Brain pericyte (primary cell): ENCODE measurements at places on chromosomes 16 and 17.

DNA sequence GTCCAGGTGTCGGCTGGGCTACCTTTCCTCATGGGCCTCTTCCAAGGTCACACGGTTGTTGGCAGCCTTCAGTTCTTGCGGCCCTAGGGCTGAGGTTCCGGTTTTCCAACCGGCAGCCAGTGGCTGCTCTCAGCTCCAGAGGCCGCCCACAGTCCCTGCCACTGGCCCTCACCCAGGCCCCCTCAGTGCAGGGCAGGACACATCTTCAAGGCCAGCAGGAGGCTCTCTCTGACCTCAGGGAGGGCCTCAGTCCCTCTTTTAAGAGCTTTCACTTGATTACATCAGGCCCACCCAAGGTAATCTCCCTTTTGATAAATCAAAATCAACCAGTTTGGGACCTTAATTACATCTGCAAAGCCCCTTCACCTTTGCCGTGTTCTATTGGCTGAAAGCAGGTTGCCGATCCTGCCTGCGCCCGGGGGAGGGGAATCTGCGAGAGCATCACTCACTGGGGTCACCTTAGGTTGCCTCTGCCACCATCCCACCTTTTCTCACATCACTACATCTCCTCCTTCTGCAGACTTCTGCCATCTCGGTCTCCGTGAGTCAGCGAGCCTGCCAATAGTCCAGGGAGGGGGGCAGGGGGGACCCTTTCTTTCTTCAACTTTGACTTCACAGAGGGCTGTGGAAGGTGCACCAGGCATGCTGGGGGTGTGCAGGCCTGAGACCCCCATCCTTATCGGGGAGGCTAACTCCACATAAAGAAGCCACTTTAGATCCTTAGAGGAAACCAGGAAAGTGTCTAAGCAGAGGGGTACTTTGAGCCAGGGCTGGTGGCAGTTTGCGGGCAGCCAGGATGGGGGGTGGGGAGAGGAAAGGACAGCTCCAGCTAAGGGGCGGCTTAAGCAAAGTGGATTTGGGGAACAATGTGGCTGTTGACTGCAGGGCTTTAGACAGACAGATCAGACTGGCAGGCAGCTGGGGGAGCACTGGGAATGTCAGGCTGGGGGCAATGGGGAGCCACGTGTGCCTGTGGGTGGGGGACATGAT is 28.8 kb upstream of the NXPH3 start:
- DNase-seq: no peak

DNA sequence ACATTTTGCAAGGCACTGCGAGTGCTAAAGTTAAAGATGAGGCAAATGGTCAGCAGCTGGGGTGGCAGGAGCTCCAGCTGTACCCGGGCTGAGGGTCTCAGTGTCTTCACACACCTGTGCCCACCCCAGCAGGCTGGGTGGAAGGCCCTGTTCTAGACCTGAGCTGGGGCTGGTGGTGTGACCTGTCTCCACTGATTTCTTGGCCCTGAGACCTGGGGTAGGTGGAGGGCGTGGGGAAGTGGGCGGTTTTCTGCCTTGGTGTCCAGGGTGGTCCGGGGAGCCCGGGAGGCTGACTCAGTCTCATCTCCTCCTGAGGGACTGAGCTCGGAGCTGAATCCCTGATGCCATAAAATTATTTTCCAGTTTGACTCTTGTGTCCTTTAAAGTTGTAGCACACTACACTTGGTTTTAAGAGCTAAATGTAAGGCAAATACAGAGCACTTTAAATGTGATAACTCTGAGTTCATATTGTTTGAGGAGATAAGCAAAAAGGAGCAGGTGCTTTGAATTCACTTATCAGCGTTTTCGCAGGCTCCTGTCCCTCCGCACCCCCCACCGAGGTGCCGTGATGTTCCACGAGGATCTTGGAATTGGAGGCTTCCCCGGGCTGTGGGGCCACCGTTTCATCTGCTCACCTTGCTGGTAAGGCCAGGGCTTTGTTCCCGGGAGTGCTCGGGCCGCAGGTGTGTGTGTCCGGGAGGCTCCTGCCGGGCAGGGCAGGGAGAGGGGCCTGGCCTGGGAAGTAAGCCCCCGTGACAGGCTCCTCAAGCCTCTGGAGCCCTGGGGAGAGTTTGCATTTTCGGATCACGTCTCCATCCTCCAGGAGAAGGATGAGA is 117.0 kb downstream of the AATF start:
- DNase-seq: no peak

DNA sequence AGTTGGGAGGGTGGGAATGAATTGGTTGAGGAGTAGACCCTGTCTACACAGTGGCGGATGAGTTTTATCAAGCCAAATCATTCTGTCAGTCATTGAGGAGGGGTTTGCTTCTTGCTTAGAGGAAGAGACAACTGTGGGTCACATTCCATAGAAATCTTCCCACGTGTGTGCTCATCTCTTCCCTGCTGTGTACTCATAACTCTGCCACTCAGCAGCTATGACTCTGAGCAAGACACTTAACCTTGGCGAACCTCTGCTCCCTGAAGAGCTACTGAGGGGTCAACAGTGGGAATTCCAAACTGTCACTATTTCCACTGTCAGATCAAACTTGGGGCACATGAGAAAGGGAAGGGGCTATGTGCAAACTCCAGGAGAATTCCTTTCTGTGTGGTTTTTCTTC is 72.6 kb upstream of the COX10 start:
- no peak for DNase-seq

- DNase-seq: no peak
Measured at GRCh38 chr16:53453928-53454327, 19.7 kb downstream of the RBL2 start.

- no peak for DNase-seq
Measured at GRCh38 chr16:30429418-30429677, 482 bp downstream of the DCTPP1 start.

DNA sequence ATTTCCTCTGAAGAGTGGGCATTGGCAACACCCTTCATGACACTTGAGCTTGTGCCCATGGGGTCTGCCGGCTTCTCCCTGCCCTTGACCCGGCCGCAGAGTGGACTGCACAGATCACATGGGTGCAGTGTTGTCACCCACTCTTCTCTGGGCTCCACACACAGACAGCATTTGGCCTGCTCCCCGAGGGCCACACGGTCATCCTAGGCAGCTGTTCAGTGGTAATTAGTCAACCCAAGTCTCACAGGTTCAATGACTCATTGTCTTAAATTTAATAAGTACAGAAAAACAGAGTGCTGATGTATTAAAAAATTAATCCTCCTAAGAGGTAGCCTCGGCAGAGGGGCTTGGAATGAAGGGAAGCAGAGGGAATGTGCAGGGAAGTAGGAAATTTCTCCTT is 204.8 kb downstream of the MSI2 start:
- no peak for DNase-seq

- no peak for DNase-seq
Measured at GRCh38 chr16:14004031-14004728, 66.9 kb upstream of the MRTFB start.

GRCh38 chr17:21201874-21202273 is 12.1 kb downstream of the TMEM11 start:
- DNase-seq: no peak

GRCh38 chr17:35889818-35890773 is 9.9 kb upstream of the CCL5 start:
- no peak for DNase-seq

GRCh38 chr16:56749672-56750491 is 20.0 kb downstream of the NUP93 start:
- DNase-seq: no peak

GRCh38 chr16:12020009-12020408 is 43.5 kb downstream of the SNX29 start:
- no peak for DNase-seq

- no peak for DNase-seq
Measured at GRCh38 chr17:38327936-38328335, 15.8 kb downstream of the GPR179 start.

- no peak for DNase-seq
Measured at GRCh38 chr17:21510686-21511362, 134.7 kb downstream of the KCNJ12 start.

DNA sequence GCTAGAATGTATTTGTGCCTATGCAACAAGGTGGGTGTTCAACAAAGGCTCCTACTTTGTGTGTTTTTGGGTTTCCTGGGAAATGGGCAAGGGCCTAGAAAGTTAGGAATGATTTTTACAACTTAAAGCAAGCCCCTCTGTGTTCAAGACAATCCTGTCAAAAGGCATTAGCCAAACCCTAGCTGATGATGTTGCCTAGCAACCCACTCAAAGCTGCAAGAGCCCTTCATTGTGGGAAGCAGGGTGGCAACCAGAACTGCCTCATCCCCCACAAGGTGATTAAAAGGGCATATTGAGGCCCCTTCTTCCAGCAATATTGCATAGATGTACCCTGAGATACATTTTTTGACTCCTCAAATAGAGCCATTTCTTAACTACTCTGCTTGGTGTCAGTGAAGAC is 16.0 kb upstream of the RASL10B start:
- no peak for DNase-seq

DNA sequence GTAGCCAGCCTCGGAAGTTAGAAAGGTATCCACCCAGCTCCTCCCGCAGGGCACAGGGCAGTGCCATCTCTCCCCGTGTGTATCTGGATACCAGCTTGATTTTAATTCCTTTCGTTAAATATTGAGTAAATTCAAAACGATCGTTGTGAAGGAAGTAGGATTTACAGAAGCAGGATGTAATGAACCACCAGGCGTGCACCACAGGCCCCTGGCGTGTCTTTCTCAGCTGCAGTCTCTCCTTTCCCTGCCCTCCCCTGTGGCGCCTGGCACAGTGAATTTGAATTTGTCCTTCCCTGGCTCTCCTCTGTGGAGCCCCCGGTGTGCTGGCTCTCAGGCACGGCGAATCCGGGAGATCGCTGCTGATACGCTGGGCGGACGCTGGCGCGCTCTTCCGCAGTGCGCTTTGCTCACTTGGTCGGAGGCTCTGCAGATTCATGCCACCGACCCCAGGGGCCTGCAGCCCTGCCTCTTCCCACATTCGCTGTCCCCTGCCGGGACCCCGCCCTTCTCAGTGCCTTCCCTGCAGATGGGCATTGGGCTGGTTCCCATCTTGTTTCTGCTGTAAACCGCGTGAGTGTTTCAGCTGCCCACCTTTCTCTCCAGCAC is 164.6 kb downstream of the RPTOR start:
- no peak for DNase-seq

DNA sequence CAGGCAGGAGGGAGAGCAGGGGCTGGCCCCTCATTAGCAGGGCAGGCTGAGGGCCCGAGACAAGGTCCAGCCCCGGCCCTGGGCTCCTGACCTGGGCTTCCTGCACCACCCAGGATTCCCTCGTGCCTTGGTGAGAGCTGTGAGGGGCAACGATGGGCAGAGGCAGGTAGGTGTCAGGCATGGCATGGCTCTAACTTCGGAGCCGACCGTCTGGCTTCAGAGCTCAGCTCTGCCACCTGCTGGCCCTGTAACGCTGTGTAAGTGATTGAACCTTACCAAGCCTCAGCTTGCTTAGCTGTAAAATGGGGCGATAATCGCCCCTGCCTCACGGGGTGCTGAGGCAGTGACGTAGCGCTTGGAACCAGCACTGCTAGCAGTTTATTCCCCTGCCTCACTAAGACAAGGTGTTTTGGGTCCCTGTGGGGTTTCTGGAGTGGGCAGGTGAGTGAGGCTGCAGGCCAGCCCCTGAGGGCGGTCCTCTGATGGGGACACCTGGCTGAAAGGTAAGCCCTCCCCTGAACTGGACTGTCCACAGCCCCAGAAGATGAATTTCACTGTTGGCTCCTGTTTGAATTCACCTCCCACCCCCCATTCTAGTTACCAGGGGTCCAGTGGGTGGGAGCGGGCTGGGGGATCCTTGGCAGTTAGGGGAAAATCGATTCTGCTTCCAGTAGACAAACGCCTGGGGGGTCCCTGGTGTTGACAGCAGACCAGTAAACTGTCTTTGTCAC is 184.8 kb upstream of the GSE1 start:
- DNase-seq: no peak

DNA sequence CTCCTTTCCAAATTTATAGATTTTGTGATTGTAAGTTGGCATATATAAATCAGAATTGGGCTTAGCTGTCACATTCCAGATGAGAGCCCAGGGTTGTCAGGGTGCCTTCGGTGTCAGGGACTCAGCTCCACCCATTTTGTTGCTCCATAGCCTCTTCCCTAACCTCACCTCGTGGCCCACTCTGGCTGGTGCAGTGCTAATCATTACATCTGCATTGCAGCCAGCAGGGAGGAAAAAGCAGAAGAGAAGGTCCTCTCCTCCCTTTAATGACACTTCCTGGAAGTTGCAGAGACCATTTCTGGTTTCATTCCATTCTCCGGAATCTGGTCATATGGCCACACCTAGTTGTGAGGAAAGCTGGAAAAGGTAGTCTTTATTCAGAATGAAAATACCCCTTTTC is 113.3 kb downstream of the CCT6B start:
- DNase-seq: no peak

- no peak for DNase-seq
Measured at GRCh38 chr16:24935336-24935735, 79.8 kb downstream of the ARHGAP17 start.

DNA sequence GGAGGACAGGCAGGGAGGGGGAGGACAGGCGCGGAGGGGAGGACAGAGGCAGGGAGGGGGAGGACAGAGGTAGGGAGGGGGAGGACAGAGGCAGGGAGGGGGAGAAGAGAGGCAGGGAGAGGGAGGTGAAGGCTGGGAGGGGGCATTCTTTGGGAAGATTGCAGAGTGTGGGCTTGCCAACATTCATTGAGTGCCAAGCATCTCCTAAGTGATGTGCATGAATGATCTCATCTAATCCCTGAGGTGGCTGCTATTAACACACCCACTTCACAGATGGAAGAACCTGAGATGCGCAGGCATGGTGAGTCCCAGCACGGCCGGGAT is 58.3 kb downstream of the NT5M start:
- DNase-seq: no peak

DNA sequence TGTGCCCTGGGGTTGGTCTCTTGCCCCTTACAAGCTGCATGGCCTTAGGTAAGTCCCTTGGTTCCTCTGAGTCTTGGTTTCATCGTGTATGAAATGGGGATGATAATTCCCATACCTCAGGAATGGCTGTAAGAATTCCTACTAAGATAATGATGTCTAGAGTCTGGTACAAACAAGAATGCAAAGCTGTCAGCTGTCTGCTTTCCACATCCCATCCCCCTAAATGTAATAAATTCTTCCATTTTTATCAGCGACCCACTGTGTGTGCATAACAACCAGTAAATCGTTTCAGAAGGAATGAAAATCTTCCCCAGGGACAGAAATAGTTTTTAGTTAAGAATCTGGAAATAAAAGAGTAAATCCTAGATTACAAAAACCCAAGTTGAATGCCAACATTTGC is 95.4 kb downstream of the CPPED1 start:
- no peak for DNase-seq

DNA sequence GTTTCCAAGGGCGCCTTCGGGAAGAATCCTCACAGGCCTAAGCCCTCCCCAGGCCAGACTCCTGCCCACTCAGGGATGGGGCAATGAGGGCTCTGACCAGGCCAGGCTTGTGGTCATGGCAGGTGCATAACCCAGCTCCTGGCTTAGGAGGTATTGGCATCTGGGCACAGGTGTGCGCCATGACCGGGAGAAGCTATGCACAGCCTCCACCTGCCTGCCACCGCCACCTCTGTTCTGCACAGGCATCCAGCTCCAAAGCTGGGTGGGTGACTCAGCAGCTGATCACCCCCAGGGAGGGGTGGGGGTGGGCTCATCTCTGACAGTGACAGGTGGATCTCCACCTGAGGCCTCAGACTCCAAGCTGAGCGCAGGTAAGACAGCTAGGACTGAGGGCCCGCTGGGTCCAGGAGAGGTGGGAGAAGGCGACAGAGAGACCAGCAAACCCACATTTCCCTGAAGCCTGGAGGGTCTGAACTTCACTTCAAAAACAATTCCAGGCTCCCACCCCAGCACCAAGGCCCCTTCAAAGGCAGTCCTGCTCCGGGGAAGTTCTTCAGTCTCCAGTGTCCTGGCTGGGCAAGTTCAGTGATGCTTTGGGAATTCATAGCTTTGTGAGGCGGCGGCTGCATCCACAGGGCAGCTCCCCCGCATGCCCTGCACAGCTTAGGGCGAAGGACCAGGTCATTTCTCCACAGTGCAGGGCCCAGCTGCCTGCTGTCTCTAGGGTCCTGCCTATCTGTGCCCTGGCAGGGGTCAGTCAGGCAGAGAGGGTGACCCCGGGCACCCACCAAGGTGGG is 121.6 kb upstream of the SMURF2 start:
- no peak for DNase-seq
